Activated CD8-positive, alpha-beta memory T cell treated with anti-CD3 and anti-CD28 coated beads for 1 hour (primary cell): ENCODE measurements at places on chromosomes 4 and X.

GRCh38 chr4:166657261-166657660 is 577.0 kb downstream of the SPOCK3 start:
- DNase-seq = no peak

DNA sequence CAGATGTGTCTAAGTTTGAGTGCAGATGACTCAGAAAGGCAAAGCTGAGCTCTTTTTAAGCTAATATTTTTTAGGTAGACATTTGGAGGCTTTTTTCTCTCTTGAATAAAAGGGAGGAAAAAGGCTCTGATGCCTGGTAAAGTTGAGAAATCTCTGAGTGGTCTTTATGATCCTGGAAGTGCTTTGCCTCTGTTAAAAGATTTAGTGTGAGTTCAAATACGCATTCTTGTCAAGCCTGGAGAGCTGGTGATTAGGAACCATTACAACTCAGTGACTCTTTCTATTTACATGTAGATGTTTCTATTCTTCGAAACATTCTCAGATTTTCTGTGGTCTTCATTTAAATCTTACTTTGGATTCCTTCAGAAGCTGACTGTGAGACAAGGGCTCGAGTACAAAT is 143.4 kb upstream of the MED14 start:
- DNase-seq = no peak

GRCh38 chr4:107379054-107379869 is 340.8 kb downstream of the PAPSS1 start:
- DNase-seq = no peak

DNA sequence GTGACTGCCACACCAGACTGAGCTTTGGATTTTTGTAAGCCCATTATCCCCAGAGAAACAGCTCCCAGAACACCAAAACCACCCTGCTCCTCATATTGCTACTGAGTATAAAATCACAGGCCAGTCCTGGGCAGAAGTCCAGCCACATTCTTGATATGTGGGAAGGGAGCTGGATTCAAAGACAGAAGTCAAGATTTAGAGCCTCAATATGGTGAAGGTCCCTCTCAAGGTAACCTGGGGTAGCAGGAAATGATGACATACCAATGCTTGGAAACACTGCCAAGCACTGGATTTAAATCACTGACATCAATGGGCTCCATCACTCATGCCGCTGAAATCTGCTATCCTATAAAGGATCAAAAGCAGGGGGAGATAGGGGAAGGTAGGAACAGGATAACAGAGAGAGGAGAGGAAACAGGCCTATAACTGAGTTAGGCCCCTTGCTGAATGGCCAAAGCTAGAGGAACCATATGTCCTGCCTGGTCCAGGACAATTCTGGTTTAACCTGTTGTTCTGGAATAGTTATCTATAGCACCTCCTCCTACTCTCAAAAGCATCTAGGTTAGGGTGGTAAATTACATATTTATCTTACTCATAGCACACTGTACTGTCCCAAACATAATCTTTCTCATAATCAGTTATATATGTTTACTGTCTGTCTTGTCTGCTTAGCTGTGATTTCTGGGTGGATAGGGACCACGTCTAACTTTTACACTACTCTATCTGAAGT is 83.7 kb upstream of the NHS start:
- DNase-seq = no peak

DNA sequence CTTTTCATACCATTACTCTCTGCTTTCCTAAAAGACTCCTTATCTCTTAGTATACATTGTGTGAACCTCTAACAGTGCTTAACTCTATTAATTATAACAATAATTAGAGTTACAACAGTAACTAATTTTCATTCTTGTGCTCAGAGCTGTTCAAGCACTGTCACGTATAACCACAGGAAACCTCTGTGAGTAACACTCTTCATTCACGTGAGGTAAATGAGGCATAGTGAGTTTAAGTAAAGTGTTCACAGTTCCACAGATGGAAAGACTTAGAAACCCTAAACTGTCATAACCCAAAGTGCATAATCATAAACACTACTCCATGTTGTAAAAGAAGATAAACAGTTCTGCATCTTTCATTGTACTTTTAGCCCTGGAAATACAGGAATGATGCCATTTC is 222.4 kb downstream of the CCSER1 start:
- DNase-seq = no peak

- no peak for DNase-seq
Observed at GRCh38 chr4:113618205-113618604, 143.3 kb downstream of the CAMK2D start.

DNA sequence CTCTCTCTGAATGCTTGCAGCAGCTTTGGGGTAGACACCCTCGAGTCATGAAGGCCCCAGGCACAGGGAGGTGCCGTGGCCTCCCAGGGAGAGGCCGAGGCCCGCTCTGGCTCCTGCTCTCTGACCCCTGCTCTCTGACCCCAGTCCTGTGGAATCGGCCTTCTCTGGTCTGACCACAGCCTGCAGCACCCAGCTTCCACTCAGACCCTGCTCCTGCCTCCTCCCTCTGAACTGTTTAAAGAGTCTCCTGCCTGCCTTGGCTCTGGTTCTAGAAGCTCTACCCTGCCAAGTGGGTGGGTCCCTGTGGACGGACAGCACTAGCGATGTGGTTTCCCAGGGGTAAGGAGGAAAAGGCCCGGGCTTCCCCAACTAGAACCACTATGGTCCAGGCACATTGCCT is 78.2 kb upstream of the TMEM150C start:
- no peak for DNase-seq

GRCh38 chrX:121308276-121308805 is 260.9 kb downstream of the GLUD2 start:
- DNase-seq = no peak

- DNase-seq = no peak
Observed at GRCh38 chr4:150862829-150863228, 152.3 kb downstream of the LRBA start.

GRCh38 chrX:42242004-42242403 is 318.6 kb upstream of the CASK start:
- no peak for DNase-seq

GRCh38 chrX:119503484-119503861 is 35.2 kb downstream of the SLC25A5 start:
- DNase-seq = no peak

DNA sequence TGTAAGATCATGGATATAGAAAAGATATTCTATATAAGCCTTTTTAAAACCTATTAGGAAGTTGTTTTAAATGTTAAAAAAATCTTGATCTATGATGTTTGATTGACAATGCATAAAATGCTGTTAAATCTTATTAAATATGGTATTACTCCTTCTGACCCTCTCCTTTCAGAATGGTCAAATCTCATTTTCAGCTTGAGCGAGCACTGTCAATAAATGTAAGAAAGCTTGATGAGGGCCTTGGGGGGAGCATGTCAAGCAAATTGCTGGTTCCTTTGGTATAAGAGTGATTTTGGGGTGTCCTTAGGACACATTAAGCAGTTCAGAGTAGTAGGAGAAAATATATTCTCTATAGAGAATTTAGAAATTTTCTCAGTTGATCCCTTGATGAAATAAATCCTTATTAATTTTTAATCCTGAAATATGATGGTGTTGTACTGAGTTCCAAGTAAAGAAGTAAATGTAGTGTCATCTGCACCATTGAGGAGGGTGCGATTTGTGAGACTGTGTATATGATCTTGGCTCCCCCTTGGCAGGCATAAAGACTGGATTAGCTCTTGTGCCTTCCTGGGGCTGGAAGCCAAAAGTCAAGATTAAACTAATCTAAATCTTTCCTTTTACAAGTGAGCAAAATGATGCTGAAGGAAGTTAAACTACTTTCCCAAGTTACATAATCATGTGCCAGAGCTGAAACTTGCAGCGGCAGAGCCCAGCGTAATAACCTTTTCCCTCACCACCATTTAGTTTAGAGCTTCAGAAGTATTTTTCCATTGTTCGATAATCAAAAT is 82.6 kb upstream of the ANK2 start:
- DNase-seq = no peak
